ENCODE measurements at places on chromosomes 2 and 18.
A peak's percentile ranks its signal among the peaks of the same experiment; 100 is the strongest.

- DNase-seq: no peak
Measured at GRCh38 chr18:44526705-44527415, 153.8 kb upstream of the SETBP1 start.

DNA sequence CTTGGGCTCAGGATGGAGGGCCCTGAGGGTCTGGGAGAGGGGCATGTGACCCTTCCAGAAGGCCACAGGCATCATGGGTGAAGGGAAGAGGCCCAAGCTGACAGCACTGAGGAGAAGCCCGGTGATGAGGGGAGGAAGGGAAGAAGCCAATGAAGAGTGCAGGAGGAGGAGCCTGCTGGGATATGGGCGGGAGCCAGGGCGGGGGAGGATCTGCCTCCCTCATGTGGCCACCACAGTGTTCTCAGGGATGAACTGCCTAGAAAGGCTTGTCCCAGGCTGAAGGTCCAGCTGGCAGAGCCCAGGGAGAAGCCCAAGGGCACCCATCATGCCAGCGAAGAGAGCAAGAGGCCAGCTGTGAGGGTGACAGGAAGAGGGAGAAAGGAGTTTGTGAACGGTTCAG, 24.6 kb upstream of the PLB1 start:
- no peak for DNase-seq

- peak; percentile 62 for DNase-seq
Measured at GRCh38 chr2:205688417-205689200, 6.3 kb downstream of the NRP2 start.

DNA sequence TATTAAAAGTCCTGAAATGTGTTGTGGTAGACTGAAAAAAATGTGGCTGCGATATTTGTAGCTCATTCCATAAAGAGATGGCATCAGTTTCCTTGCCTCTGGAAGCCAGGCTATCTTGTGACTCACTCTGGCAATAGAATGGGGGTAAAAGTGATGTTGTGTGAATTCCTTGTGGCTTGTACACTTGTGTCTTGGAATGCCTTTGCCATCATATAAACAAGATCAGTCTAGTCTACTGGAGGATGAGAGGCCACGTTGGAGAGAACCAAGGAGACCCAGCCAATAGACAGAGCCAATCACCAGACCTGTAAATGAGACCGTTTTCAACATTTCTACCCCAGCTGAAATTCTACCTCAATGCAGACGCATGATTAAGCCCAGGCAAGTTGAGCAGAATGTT, 254.1 kb downstream of the TRIB2 start:
- no peak for DNase-seq

GRCh38 chr18:49585781-49586663, 24.2 kb downstream of the LIPG start:
- peak; percentile 45 for DNase-seq

DNA sequence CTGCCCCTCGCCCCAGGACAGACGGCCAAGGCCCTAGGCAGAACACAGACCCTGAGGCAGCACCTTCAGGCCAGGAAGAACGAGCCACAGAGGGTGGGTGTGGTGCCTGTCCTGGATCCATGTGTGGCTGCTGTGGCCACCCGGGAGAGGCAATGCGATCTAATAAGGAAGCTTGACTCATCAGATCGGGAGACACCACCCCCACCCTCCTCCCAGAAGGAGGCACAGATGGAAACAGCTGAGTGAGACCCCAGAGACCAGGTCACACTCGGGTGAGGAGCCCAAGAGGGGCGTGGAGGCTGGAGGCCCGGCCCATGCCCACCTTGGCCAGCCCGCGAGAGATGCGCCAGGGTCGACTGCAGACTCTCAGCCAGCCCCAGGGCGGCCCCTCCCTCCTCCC, 20.3 kb downstream of the KCNG2 start:
- DNase-seq: no peak

GRCh38 chr2:222722327-222722946, 51.0 kb downstream of the MOGAT1 start:
- peak; percentile 53 for DNase-seq

GRCh38 chr2:120873958-120874887, 138.6 kb downstream of the GLI2 start:
- no peak for DNase-seq

GRCh38 chr2:128496700-128497099, 178.0 kb upstream of the HS6ST1 start:
- no peak for DNase-seq

- no peak for DNase-seq
Measured at GRCh38 chr2:98445177-98445682, 572 bp downstream of the INPP4A start.

DNA sequence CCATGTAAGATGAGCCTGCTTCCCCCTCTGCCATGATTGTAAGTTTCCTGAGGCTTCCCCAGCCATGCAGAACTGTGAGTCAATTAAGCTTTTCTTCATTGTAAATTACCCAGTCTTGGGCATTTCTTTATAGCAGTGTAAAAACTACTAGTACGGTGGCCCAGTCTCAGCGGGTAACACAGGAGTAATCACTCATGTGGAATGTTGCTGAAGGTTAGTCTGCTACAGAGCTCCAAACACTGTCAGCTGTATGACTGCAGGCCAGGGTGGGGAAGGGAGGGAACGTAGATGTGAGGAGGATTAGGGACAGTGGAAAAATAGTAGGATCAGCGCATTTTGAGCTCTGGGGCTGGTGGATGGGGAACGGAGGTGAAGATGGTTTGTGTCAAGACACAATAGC, 711.2 kb upstream of the SOX11 start:
- no peak for DNase-seq
